GM04503 (cell line): ENCODE measurements at places on chromosomes 7 and 10.

GRCh38 chr7:25255611-25256332 lies 27.5 kb upstream of the NPVF start:
- DNase-seq = no peak

DNA sequence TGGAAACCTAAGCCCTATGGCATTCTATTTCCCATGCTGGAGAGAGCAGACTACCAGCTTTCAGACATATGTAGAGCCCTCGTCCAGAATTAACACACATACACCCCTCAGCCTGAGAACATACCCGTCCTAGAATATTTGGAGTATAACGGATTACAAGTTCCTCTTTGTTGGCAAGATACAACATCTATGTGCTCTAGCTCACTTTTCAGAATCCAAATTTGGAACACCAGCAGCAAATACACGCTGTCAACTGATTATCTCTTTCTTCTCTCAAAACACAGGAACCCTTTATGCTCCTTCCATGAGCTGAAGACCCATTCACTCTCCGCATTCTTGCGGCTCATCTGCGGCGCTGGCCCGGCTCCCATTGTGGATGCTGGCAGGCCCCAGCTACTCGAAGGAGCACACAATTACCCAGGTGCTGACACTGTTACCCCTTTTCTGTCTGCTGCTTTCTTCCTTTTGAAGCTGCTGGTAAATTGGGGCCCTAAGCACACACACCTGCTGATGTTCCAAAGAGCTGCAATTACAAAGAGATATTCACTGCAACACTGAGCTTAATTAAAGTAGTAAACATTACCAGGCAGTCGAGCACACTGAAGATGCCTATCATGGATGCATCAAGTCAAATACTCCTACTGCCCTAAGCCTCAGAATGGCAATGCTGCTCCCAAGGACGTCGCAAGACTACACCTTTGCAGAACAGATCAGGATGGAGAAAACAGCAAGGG lies 70.0 kb downstream of the VOPP1 start:
- DNase-seq = no peak

DNA sequence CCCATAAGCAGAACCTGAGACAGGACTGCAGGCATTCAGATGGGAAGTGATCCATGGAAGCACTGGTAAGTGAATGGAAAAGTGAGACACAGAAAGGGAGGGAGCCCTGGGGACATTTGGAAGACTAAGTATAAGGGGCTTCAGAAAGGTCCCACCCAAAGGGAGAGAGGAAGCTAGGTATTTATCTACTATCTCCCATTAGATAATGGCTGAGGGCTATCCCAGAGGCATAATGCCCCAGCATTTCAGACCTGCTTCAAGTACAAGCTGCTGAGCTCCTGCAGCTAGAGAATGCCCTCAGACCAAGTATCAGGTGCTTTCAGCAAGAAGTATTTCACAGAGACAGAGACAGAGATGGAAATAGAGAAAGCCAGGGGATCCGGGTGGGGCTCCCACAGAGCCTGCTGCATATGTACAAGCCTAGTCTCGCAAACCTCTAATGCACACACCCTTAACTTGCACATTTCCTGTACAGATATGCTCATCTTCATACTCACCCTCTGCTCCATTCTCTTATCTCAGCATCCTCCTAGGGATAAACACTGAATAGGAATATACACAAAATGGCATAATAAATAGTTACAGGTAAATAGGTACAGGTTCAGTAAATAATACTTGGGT lies 20.2 kb downstream of the KDM7A start:
- DNase-seq = no peak

- no peak for DNase-seq
Measured at GRCh38 chr7:92708111-92709042, 118.2 kb upstream of the FAM133B start.
